Stimulated activated CD4-positive, alpha-beta T cell treated with anti-CD3 and anti-CD28 coated beads, Interleukin-1b, Interleukin-23, amount 100 ng/mL, for 1 hour (primary cell): ENCODE measurements at places on chromosomes 12 and 14.

- no peak for DNase-seq
Observed at GRCh38 chr12:111596985-111597830, 1.9 kb downstream of the ATXN2 start.

GRCh38 chr12:15143467-15143866, 77.8 kb downstream of the RERG start:
- DNase-seq: no peak

GRCh38 chr12:50537538-50537919, 32.7 kb downstream of the DIP2B start:
- DNase-seq: no peak

GRCh38 chr14:76826122-76826521, at the start of gene LRRC74A:
Gene LRRC74A, plus strand, starts transcription at chr14:76826408. Its CDS starts 290 bp downstream, at chr14:76826698.
- DNase-seq: no peak

- no peak for DNase-seq
Observed at GRCh38 chr12:24902511-24903328, 46.2 kb downstream of the BCAT1 start.

GRCh38 chr14:80381807-80382363, 170.6 kb upstream of the DIO2 start:
- DNase-seq: no peak

DNA sequence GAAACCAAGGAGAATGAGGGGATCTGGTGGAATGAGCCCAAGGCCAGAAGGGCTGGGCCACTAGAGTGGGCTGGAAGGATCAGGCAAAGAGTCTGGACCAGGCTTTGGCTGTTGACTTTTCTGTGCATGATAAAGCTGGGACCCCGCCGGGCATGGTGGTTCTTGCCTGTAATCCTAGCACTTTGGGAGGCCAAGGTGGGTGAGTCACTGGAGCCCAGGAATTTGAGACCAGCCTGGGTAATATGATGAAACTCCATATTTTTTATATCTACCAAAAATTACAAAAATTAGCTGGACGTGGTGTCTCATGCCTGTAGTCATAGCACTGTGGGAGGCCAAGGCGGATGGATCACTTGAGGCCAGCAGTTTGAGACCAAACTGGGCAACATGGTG, 393 bp upstream of the KLHL33 start:
- DNase-seq: no peak

DNA sequence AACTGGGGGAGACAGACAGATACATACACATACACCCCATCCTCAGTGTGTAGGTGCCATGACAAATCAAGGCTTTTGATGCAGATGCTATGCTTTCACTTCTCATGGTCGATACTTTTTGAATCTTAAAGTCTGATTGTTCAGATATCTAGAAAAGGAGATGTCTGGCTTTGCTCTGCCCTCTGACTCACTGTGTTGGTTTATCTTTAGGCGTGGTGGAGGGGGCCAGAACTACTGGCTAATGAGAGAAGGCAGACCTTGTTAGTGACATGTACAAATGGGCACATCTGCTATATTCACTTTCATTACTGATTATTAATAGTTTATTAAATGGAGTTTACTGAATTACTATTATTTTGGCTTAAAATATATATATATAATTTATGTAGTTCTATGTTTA, 444.3 kb upstream of the RGS6 start:
- no peak for DNase-seq

- DNase-seq: no peak
Observed at GRCh38 chr12:114676142-114676741, 7.7 kb downstream of the TBX3 start.
